ENCODE measurements at places on chromosomes 16 and 17.
A peak's percentile ranks its signal among the peaks of the same experiment; 100 is the strongest.

DNA sequence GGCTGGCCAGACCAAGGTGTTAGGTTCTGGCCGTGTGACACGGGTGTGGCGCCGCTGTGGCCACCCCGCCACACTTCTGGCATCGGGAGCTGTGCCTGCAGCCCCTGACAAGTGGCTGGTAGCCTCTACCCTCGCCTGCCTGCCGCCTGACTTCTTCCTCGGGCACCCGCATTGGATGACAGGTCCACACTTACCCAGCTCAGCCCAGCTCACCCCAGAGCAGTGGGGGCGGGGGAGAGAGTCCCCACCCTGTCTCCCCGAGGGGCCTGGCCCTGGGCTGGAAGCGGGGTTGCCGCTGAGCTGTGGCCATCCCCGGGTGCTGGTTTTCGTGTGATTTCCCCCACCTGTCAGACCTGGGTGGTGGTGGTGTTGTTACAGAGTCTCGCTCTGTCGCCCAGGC lies 53.9 kb upstream of the ACSF3 start:
- DNase-seq: no peak

GRCh38 chr17:9342225-9342624 lies 233.4 kb downstream of the STX8 start:
- DNase-seq: no peak

- DNase-seq: no peak
These were observed 29.0 kb downstream of the ZC3H18 start for GRCh38 chr16:88599092-88599733.

DNA sequence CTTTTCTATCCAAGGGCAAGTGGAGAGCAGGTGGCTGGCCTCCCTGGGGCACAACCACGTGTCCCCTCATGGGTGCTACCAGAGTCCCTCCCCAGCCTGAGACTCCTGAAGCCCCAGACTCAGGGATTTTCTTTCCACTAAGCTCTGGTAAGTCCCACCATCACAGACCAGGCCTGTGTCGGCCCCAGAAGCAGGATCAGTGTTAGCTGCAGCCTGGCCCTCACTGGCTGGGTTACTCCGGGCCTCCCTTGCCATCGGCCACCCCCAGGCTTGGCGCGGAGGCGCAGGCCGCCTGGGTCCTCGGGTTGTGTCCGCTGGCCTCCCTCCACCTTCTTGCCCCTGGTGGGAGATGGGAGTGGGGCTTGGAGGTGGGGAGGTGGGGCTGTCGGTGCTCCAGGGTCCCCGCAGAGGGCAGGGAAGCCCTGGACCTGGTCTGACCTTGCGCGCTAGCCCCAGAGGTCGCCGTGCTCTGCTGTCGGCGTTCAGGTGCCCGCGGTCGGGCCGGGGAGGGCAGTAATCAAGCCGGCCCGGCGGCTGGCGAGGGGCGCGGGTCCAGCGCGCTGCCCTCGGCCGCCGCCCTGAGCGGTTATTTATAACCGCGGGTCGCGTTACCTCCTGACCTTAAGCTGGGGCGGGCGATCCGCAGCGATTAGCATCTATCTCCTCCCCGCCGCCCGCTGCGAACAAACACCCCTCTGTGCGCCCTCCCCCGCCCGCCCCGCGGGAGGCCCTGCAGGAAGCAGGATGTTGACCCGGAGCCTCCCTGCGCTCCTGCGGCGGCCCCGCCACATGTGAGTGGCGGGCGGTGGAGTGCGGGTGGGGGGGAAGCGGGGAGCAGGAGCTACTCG lies 78.1 kb upstream of the TOB1 start:
- peak; percentile 81 for DNase-seq

- no peak for DNase-seq
These were observed 445.7 kb downstream of the CDH8 start for GRCh38 chr16:61590577-61590976.

- DNase-seq: peak; percentile 99
These were observed 14.7 kb downstream of the DLG4 start for GRCh38 chr17:7204828-7205461.

DNA sequence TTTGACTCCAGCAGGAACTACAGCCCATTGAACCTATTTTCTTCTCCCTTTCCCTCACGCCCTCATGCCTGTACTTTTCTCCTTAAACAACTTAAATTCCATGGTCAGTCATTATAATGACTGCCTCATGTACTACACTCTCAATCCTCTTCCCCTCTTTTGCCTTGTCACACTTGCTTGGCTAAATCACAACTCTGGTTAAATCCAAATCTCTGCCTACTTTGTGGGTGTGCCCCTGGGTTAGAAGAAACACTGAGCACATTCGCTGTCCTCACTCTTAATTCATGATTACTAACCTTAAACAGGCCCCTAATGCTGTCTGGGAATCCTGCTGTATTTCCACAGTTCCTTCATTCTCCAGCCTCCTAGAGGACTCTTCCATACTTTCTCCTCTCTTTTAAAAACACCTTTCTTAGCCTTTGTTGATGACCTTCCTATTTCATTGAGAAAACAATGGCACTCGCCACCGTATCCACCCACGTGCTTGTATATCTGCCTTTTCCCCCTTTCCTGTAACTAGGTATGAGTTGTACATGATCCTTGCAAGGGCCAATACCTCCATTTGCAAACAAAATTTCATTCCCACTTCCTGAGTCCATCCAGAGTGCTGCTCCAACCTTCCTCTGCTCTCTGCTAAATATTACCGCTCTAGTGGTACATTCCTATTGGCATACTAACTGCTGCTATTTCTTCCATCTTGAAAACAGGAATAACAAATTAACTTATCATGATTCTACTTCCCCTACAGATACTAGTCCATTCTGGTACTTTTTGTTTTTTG lies 28.9 kb downstream of the ZNRF1 start:
- no peak for DNase-seq

- DNase-seq: peak; percentile 75
These were observed 2.4 kb upstream of the ALOXE3 start for GRCh38 chr17:8120520-8121406.

DNA sequence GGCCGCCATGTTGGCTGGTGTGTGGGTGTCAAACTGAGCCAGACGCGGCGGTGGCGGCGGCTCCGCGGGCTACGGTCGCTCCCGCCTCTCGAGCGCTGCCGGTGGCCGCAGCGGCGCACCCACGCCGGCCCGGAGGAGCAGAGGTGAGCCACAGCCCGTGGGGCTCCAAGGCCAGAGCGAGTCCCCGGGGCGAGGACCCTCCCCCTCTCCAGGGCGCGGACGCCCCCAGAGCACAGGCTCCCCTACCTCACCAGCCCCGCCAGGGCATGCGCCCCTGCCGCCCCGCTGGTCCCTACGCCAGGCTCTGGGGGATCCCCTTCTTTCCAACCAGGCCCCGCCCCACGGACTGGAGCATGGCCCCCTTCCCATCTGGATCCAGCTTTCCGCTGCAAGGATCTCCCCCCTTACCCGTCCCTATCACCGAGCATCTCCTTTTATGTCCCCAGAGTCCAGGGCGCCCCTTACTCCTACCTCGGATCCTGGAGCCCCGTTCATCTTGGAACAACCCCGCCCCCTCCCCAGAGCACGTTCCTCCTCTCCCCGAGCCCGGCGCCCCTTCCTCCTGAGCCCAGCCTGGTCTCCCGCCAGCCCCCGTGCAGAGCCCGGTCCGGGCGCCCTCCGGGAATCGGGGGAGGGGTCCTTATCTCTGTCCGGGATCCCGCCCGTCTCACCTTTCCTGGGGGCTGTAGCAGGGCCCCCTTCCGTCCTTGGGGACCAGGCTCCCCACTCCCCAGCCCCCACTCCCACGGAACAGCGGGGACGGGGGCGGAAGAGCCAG lies 412 bp downstream of the EPN2 start:
- no peak for DNase-seq

DNA sequence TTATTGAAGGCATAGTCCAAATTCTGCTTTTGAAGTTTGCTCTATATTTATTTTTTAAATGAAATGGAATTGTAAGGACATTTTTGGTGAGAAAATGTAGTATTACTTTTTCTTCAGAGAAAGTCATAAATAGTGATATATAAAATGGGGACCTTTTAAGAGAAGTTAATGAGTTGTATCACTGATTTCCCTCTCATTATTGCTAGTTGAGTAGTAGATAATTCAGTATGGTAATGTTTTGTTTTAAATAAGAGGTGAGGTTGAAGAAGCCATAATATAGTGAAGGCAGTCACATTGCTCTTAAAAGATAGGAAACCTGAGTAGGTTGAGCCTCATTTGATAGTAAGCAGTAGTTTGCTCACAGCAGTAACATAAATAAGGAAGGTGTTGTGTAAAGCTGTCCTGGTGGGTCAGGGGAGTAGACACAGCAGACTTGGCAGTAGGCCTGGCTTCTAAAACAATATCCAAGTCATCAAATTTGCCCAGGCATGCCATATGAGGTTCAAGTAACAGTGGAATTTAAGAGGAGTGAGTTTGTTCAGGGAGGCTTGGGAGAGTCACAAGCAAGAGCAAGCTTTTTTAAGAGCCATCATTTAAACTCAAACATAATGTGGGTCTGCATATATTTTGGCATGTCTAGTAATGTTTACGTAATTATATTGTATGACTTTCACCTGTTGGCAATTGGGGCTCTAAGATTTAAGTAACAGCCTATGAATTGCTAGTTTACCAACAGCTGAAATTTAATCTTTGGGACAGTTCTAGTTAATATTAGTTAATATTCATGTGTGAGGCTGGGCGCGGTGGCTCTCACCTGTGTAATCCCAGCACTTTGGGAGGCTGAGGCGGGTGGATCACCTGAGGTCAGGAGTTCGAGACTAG lies 6.5 kb downstream of the NFATC3 start:
- no peak for DNase-seq

DNA sequence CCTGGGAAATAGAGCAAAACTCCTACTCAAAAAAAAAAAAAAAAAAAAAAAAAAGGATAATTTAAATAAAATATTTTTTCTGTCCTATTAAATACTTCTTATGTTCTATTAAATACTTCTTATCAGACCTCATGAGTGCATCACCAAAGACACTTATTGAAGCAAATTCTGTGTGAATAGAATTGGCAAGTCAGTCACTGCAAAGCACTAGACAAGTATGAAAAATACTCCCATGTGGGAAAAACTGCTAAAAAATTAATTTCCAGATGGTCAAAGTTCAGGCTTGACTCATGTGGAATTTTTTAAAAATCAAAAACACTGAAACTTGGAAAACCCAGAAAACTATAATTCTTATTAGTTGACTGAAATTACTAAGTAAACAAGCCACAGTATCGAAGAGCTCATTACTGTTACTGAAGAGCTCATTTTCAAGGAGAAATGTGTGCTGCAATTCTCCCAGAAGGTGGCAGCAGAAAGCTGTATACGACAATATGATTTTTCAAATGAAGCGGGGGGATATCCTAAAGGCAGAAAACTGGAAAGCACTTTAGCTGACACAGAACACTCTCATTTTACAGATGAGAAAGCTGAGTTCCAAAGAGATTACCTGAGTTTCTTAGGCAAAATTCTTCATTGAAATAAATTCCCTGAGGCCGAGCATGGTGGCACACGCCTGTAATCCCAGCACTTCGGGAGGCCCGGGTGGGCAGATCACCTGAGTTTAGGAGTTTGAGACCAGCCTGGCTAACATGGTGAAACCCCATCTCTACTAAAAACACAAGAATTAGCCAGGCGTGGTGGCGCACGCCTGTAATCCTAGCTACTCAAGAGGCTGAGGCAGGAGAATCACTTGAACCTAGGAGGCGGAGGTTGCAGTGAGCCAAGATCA lies 15.9 kb upstream of the FBXO47 start:
- DNase-seq: peak; percentile 76

- no peak for DNase-seq
These were observed 1.3 kb downstream of the FOXC2 start for GRCh38 chr16:86567701-86568581.

DNA sequence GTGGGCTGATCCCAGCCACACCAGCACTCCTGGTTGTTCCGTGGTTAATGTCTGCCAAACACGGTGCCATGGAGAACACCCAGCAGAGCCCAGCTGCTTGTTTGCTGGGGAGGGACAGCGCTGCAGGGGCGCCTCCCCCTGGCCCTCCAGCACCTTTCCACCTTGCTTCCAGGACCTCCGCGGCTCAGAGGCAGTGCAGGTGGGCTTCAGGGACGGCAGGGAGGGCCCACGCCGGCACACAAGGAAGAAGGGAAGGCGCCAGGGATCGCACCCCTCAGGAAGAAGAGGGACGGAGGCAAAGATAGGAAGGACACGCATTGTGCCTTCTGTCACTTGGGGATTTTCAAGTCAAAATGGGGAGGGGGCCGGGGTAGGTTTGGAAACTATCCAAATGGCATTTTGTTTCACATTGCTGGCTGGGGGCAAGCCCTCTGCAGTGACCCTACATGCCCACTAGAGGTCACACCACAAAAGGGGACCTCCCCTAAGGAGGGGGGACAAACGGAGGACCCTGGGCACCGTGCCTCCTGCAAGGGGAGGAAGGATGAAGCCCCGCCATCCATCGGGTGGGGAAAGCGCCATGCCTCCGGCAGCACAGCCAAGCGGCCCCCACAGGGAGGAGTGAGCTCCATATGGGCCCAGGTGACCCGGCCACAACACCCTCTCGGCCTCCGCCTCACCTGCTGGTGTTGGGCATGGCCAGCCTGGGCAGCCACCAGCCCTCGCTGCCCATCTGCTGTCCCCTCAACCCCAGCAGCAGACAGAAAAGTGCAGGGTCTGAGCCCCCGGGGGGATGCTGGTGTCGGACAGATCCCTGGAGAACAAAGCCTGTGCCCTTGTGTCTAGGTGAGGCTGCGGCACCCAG lies 7.5 kb upstream of the C16orf95 start:
- DNase-seq: peak; percentile 54

- DNase-seq: no peak
These were observed 9.4 kb upstream of the HEATR6 start for GRCh38 chr17:60087882-60088669.

DNA sequence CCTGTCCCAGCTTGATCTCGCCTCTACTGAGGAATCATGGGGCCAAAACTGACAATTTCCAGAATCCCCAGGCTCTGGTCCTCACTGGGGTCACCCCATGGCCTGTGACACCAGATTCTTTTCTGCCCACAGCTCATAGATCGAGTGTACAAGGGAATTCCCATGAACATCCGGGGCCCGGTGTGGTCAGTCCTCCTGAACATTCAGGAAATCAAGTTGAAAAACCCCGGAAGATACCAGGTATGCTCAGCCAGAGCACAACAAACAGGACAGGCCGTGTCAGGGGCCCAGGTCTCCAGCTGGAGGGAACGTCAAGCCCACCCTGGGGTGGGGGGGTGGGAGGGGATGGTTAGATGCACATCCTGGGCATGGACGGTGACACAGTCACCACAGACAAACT lies 17.5 kb downstream of the USP6 start:
- no peak for DNase-seq

- peak; percentile 85 for DNase-seq
These were observed 15.0 kb upstream of the RHOT1 start for GRCh38 chr17:32127158-32127897.

DNA sequence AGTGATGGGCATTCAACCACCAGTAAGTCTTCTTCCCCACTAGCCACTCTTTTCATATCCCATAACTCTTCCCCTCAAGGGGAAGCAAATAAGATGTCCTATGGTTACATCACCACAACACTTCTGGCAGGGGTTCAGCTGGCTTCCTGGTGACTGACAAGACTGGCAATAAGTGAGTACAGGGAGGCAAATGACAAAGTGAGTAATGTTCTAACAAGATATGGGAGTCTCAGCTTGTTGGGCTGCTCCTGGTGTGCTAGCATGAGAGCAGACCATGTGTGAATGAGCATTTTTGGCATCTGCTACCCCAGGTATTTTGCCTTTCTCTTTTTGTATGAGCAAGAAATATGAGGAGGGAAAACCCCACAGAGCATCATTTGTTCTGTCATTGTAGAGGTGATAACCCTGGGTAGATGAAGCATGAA lies 9.9 kb downstream of the TMIGD1 start:
- DNase-seq: peak; percentile 33
